ENCODE measurements at places on chromosomes 7 and 10.
A peak's percentile ranks its signal among the peaks of the same experiment; 100 is the strongest.

- no peak for DNase-seq
Observed at GRCh38 chr10:127534074-127534473, 15.0 kb upstream of the NPS start.

- DNase-seq, result peak; percentile 3
Observed at GRCh38 chr7:108613147-108613948, 43.7 kb downstream of the DNAJB9 start.

- DNase-seq, result no peak
Observed at GRCh38 chr7:46197785-46198540, 276.9 kb upstream of the IGFBP3 start.

- no peak for DNase-seq
Observed at GRCh38 chr10:33520223-33520622, 185.8 kb upstream of the NRP1 start.

DNA sequence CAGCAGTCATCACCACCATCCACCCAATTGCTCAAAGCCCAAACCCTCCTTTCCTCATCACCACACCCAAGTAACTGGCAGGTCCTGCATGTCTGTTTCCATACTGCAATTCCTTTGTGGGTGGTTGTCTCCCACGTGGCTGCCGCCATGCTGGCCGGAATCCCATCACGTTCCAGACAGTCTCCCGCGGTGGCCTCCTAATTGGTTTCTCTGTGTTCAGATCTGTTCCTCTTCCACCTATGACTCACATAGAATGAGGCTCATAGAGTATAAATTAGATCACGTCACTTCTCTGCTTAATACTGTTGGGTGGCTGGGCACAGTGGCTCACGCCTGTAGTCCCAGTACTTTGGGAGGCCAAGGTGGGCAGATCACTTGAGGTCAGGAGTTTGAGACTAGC is 813.0 kb downstream of the TYW1 start:
- no peak for DNase-seq

DNA sequence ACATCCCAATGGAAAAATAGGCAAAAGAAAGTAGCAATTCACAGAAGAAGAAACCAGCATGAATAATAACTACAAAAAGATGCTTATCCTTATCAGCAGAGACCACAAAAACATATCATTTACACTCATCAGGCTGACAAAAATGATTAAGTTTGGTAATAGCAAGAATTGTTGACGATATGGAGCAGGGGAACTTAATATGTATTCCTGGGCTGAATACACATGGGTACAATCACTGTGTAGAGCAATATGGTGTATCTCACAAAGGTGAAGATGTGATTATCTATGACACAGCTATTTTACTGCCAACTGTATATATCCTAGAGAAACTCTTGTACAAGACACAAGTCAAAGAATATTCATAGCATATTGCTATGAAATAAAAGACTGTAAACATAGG is 141.8 kb upstream of the NOBOX start:
- DNase-seq, result no peak

GRCh38 chr7:54967377-54967776 is 51.4 kb upstream of the EGFR start:
- no peak for DNase-seq

GRCh38 chr7:32078824-32079223 is 8.6 kb upstream of the PDE1C start:
- DNase-seq, result no peak

DNA sequence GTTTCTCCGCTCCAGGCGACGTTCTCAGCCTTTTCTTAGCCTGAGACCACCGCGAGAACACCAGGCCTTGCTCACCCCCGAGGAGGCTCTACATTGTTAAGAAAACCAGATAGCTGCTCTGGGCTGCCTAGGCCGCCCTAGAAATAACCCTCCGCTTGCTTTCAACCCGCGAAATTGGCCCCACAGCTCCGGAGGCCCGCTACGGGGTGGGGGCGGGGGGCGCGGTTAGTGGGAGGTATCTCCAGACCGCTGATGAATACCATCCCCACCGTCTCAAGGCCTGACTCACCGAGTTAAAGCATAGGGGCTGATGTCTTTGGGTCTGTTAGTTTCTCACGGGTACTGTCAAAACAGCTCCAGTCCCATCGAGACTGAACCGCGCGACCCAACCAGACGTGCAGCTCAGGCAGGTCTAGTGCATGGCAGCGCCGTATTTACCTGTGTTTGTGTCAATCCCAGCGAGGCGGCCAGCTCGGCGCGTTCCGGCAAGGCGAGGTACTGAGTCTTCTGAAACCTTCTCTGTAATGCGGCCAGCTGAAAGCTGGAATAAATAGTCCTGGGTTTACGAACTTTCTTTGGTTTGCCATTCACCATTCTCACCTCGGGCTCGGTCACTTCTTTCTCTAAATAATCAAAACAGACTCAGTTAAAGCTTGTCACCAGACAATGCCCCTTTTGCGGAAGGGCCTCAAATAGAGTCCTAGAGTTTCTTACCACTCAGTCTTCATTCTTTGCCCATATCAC is 2.7 kb downstream of the DLX5 start:
- DNase-seq, result no peak

DNA sequence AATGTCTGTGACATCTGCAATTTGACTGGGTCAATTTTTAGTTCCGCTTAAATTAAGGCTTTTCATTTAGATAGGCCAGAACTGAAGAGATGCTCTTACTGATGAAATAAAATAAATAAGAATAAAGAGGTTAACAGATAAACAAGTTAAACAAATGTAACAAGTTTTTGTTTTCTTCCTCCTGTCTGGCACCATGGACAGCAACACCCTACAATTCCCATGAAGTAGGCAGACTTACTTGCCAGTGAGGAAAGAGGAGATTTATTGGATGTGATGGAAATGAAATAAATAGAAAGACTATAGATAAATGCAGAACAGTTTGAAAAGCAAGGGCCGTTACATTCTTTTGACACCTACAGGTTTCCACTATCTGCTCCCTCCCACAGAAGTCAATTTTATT is 118.5 kb downstream of the AMPH start:
- no peak for DNase-seq

DNA sequence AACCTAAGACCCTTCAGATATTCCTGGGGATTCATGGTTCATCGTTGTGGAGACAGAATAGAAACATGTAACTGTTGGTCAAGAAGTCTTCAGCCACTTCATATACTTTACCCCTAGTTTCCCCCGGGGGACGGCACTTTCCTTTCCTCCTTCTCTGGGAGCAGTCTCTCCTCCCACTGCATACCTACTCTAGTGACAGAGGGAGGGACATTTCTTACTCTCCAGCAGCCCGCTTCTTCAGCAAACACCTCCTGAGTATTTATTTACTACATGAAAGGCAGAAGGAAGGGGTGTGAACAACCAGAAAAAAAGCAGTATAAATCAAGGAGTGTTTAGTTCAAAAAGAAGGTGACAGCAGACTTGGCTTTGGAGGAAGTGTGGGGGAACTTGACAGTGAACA is 69.0 kb downstream of the LHFPL3 start:
- DNase-seq, result no peak

DNA sequence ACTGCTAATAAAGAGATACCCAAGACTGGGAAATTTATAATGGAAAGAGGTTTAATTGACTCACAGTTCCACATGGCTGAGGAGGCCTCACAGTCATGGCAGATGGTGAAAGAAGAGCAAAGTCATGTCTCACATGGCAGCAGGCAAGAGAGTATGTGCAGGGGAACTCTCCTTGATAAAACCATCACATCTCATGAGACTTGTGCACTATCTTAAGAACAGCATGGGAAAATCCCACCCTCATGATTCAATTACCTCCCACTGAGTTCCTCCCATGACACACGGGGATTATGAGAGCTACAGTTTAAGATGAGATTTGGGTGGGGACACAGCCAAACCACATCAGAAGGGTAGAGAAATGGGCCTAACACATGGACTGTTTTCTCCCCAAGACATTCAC is 156.3 kb downstream of the CCDC71L start:
- no peak for DNase-seq

DNA sequence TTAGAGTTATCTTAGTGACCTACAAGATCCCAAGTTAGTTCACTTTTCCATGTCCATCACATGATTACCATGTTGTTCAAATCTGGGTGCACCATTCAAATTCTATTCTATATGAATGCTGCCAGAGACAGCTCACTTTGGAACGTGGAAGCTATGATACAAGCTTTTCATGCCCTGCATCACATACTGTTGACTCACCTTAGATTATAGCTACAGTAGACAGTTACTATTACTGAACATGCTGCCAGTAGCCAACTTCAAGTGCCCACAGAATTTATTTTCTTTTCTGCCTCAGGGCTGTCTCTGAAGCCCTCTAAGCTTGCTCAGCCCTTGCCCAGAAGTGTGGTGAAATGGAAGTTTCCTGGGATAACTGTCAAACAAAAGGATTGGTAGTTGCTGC is 231.1 kb downstream of the GPR158 start:
- no peak for DNase-seq

DNA sequence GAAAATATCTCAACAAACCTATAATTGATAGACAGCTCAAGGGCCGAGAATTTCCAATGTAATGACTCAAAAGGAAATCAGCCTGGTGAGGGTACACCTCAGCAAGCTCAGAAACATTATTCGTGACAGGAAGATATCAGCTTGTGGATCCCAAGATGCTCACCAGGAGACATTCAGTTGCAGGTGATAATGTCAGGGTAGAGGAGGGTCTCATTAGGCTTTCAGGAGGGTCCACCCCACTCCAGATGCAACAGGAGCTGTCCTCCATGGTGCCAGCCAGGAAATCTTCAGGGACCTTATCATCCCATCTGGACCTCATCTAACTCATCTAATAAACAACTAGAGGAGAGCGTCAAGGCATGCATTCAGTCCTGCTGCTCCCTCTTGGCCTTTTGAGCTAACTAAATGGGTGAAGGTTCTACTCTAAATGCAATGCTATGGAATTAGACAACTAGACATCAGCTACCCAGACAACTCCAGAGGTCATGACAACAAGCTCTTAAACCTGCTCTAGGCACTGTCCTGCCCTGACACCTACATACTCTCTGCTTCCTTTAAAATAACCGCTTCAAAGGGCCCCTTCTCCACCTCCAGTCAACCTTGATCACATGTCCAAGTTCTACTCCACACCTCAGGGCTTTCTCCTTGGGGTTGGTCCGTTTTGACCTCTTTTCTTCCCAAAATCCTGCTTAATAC is 4.3 kb upstream of the GIMAP5 start:
- DNase-seq, result no peak

GRCh38 chr7:147279964-147280374 is 1163.4 kb downstream of the CNTNAP2 start:
- DNase-seq, result peak; percentile 70

GRCh38 chr7:21028599-21028998 is 241.9 kb upstream of the SP8 start:
- no peak for DNase-seq

- peak; percentile 38 for DNase-seq
Observed at GRCh38 chr10:110279407-110279986, 25.2 kb downstream of the SMNDC1 start.

DNA sequence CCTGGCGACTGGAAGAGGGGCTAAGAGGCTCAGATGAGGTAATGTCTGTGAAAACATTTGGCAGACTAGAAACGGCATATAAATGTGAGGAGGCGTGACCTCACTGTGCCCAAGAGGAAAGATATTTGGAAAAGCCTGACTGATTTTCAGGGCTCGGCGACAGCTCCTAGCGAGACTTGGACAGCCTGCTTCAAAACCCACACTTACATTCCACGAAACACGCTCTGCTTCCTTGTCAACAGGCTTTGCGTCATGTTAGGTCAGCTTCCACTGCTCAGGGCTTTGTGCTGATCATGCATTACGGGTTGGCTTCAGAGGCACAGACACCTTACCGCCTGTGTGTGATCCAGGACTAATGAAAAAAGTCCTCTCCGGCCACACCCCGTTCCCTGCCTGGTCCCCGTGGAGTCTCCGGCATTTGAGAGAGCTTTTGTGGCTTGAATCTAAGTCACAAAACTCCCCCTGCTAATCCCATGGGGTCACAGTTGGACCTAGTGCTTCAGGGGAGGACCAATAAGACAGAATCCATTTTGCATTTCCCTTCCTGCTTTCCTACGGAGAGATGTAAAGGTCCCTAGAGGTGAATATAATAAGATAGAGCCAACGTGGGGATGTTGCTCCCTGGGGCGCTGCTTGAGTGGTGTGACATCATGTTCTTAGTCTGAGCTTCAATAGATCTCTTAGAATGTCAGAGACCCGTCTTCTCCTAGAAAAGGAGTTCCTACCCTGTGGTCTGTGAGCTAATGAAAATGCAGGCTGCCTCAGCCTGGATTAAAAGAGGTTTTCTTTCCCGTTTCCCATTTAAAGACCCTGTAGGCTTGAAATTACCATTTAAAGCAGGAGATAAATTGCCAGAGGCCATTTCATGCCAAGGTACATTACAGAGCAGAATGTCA is 25.5 kb downstream of the FGFBP3 start:
- no peak for DNase-seq

DNA sequence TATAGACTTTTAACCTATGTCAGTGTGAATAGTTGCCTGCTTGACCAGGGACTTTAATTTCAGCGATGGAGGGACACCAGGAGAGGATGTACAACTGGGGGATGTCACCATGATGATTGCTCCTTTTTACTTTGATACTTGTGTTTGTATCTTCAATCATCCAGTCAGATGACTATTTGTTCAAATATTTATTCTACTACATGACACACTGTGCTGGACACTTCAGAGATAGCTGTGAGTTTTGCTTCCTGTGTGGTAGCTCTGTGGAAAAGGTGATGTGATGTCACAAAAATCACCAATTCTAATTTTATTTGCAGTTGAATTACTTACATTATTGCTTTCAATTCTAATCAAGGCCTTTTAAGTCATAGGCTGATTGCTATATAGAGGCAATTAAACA is 62.7 kb upstream of the CREB5 start:
- DNase-seq, result no peak

GRCh38 chr7:54781134-54781920 is 22.3 kb upstream of the SEC61G start:
- no peak for DNase-seq

GRCh38 chr10:30463944-30464451 is 30.0 kb downstream of the MAP3K8 start:
- no peak for DNase-seq

DNA sequence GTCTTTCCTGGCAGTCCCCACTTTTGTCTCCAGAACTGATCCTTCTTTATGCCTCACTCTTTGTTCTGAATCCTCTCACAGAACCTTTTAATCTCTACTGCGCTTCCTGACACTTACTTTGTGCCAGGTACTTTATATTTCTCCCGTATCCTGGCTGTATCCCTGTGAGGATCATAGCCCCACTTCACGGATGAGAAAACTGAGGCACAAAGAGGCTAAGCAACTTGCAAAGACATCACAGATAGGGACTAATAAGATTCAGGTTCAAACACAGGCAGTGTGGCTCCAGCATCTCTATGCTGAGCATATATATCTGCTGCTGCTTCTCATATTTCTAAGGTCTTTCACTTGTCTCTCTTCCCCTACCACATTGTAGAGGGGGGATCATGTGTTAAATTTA is 116.7 kb downstream of the CHN2 start:
- DNase-seq, result no peak

All from NCI-H1436 treated with DMSO at 0.1 percent for 48 hours (cell line).